ENCODE measurements at places on chromosomes 5 and 9. TPM values are rescaled to one million over a fixed set of nuclear protein-coding genes. Genes with fewer than 3 reads are reported as not detected.
A peak's percentile ranks its signal among the peaks of the same experiment; 100 is the strongest.

BASP1 gene
- 70.5 TPM for total RNA-seq

TAF11L4 gene
- total RNA-seq, result not detected

FSD1L gene
- 2.9 TPM for total RNA-seq

FAM153A gene
- not detected for total RNA-seq

PRLR gene
- total RNA-seq, result 0.54 TPM

MLANA gene
- not detected for total RNA-seq

GRCh38 chr9:96553070-96553469, 66.6 kb downstream of the CDC14B start:
- DNase-seq, result peak; percentile 88

DNA sequence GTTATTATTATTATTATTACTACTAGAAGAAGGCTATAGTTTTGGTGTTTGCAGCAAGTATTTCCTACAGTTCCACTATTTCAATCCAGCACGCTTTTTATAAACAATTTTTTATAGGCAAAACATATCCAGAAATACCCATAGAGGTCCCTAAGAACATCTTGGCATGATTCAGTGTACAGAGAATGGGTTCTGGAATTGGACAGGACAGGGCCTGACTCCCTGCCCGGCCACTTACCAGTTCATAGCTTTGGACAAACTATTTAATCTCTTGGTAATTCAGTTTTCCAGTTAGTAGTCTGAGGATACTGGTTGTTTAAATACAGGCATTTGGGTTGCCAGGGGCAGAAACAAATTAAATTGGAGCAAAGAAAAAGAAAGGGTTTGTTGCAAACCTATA, 91.2 kb downstream of the PGM5 start:
- no peak for DNase-seq

GRCh38 chr5:18010053-18010452, 375.8 kb downstream of the TAF11L14 start:
- DNase-seq, result no peak

DNA sequence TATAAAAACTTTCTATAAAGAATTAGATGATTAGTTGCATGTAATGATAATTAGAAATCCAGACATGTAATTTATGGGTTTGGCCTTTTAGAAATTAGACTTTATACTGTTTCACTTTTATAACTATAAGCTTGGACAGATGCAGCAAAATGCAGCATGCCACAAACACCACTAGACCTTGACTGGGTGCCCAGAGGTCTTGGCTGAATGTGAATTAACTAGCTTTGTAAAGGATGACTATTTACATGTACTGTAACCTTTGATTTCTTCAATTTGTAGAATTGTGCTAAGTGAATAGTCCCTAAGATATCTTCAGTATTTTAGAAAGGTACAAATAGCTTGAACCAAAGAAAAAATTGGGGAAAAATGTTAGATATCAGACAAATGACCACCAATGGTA, 2168.1 kb downstream of the MAT2B start:
- DNase-seq, result no peak

- no peak for DNase-seq
These were observed 488 bp upstream of the MCTP1 start for GRCh38 chr5:95285409-95285755.

- DNase-seq, result no peak
These were observed 156.8 kb downstream of the DCP2 start for GRCh38 chr5:113133211-113133975.

DNA sequence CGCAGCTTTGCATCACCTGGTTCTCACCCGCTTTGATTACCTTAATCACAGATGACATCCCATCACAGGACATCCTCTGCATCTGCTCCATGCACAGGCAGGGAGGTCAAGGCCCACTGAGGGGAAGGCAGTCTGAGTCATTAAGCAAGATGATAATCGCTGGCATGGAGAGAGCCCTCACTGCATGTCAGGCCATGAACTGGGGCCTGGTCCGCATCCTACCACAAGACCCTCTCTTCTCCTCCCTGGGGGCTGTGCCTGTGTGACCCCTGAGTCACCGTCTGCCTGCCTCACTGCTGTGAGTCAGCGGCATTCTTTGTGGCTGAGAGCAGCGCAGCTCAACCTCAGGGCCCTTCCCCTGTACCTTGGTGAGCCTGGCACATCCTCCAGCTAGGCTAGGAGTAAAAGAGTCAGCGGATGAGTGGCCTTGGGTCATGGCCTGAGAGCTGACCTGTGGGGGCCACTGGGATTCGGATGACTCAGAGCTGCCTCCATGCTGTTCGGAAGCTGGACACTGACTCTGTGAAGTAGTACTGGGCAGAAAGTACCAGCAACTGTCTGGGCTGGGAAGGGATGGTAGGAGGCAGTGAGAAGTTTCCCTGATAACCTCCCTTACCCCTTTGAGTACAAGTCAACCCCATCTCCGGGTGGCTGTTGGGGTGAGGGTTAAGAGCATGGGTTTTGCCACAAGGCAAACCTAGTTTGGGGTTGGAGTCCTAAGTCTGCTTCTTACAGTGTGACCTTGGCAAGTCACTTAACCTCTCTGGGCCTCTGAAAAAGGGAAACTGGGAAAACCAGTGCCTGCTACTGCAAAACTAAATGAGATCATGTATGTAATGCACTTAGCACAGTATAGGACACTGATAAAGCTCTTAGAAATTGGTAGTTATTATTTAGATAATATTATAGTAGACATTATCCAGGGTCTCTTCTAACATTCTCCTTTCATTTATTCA, 14.6 kb upstream of the ARSI start:
- peak; percentile 95 for DNase-seq

DNA sequence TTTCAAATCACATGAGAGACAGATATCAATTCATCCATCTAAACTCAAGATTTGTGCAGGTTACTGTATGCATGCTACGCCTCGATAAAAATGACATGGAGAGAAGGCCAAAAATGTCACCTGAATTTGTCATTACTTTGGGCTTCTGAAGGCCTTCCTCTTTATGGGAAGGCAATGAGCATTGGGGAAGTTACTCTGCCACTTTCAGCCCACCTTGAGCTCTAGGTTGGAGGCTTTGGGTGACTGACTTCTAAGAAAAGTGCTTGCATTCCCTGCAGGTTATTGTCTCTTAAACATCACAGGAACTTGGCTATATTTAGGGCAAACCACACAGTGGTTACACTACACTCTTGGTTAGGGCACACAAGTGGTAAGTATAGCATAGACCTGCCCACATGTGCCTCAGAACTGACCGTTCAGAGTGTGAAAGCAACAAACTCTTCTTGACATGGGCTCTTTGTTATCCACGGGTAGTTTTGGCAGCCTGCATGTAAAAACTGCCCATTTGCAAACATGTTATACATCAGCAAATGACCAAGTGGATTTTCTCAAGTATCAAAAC, 169.5 kb downstream of the ZNF608 start:
- no peak for DNase-seq

GRCh38 chr9:5002811-5003210, 17.7 kb downstream of the JAK2 start:
- peak; percentile 69 for DNase-seq

DNA sequence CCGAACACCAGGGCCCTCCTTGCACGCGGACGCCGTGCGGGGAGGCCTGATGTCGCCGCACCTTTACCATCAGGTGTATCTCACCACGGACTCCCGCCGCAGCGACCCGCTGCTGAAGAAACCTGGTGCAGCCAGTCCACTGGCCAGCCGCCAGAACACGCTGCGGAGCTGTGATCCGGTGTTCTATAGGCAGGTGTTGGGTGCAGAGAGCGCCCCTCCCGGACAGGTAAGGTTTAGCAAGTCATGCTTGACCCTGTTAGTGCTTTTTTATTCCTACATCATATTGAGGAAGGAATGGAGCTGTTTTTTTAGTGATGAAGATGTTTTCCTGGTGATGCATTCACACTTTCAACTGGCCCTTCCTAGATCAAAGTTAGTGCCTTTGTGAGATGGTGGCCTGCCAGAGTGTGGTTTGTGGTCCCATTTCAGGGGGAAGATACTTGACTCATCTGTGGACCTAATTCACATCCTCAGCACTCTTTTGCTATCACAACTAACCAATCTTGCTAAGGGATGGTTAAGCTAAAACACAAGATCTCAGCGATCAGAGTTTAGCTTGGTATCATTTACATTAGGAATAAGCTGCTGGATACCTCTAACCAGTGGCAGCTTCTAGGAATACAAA, 2.7 kb downstream of the PCDHGC3 start:
- DNase-seq, result peak; percentile 52

DNA sequence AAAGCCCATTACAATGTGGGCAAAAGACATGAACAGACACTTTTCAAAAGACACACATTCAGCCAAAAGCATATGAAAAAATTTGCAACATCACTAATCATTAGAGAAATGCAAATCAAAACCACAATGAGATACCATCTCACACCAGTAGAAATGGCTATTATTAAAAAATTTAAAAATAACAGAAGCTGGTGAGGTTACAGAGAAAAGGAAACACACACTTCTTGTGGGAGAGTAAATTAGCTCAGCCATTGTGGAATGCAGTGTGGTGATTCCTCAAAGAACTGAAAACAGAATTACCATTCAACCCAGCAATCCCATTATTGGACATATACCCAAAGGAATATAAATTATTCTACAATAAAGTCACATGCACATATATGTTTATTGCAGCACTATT, 585.2 kb upstream of the TUSC1 start:
- DNase-seq, result no peak

- no peak for DNase-seq
These were observed 74.7 kb downstream of the S1PR3 start for GRCh38 chr9:89065921-89066320.

- DNase-seq, result no peak
These were observed 319.8 kb downstream of the SEMA5A start for GRCh38 chr5:9226016-9226536.
